ENCODE measurements at places on chromosomes 16 and 17.
A peak's percentile ranks its signal among the peaks of the same experiment; 100 is the strongest.

DNA sequence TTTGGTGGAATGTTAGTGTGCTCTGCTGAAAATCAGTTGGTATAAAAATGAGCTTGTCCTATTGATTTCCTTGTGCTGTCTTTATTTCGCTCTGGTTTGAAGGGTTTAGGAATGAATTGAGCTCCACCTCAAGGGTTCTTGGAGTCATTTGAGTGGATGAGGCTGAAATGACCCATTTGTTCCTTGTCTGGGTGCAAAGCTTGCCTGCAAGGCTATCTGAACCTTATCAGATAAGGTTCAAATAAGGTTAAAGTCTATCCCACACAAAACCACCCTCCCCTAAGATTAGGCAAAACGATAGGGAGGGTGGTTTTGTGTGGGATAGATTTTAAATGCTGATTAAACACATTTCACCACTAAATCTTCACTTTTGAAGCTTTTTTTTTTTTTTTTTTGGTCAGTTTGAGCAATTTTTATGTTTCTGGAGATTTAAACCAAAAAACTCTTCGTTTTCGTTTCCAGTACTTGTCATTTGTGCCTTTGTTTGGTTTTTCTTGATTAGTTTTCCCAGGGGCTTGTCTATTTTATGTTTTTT lies 62.7 kb downstream of the ARHGAP44 start:
- no peak for DNase-seq

DNA sequence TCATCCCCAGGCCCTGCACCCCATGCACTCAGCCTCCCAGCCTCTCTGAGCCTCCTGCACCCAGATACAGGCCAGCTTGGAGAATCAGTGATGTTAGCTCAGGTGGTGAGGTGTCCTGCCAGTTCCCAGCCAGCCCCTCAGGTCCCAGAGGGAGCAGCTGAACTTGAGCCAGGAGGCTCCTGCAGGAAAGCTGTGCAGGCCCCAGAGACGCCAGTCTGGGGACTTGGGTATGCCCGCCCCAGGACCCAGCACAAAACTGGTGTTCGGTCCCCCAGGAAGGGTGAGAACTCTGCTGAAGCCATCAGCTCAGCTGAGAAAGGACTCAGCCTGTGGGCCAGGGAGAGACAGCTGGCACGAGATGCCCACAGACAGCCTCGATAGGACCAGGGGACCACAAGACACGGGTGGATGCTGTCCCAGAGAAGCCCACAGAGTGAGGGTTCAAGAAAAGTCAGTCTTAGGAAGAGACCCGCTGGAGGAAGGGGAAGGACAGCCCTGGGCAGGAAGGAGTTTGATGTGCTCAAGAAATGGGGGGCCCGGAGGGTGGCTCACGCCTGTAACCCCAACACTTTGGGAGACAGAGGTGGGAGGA lies 11.0 kb downstream of the ENDOV start:
- DNase-seq = no peak

- DNase-seq = no peak
Observed at GRCh38 chr16:82400046-82400445, 226.7 kb upstream of the CDH13 start.

DNA sequence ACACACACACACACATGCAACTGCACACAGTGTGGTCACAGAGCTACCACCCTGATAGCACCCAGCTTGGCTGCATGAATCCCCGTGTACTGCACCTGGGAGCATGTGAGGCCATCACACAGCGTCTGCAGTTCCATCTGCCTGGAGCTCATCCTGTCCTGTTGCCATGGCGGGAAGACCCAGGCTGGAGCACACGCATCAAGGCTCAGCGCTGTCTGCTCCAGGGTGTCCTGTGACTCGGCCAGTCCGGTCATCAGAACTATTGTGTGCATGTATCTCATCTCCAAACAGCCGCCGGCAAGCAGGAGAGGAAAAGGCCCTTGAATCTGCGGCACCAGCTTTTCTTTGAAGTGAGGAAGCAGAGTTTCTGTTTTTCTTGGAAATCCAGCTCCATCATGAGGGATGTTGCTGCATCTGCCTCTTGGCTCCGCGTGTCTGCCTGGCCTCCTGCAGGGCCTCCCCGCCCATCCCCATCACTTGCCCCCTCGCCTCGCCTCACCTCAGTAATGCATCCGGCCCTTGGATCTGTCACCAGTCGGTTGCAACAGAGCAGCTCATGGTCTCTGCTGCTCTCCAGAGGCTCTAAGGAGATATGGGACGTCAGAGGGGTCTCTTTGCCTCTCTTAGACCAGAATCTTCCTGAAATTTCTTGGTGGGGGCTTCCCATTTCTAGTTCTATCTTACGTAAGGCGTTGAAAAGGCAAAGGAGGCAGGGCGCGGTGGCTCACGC lies 23.7 kb downstream of the CACNG4 start:
- no peak for DNase-seq

- DNase-seq = no peak
Observed at GRCh38 chr16:26605626-26606271, 461.0 kb upstream of the C16orf82 start.

DNA sequence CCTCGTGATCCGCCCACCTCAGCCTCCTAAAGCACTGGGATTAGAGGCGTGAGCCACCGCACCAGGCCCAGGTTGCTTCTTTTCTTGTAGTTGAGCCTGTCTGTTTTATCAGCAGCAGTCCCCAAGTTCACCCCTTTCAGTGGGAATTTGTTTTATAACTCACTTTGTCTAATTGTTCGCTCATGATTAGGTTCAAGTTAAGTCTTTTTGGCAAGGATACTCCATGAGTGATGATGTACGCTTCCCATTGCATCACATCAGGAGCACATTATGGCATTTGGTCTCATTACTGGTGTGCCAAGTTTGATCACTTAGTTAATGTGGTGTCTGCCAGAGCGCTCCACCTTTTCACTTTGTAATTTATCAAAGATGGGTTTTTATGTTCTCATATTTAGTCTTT lies 14.4 kb upstream of the GJD3 start:
- no peak for DNase-seq

GRCh38 chr16:78577630-78578029 lies 478.2 kb downstream of the WWOX start:
- DNase-seq = peak; percentile 13

- no peak for DNase-seq
Observed at GRCh38 chr17:322006-322780, 30.4 kb downstream of the RPH3AL start.

DNA sequence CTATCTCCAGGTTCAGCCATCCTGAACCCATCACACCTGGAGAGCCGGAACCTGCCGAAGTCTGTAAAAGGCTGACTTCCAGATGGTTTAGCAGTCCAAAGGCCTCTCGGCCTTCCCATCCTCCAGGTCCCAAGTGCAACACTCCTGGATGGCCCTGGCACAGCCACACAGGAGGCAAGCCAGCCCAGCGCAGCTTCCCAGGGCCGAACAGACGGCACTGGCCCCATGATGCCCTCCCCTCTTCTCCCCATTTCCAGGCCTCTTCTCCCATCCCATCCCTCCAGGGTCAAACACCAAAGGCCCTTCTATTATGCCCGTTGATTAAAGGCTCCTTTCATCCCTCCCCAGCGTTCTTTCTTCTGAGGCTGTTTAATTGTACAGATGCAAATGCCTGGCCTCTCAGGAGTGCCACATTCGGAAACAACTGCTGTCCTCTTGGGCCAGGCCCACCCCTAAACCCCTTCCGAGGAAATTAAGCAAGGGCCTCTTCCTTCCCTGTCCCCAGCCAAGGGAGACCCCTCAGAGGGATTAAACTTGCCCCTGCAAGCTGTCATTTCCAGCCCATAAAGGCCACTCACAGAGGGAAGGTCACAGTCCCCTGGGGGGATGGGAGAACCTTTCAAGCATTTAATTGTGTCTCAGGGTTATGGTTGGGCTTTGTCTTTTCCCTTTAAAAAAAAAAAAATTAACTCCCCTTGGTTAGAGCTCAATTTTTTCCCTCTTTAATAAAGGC lies 30.8 kb downstream of the AXIN2 start:
- DNase-seq = no peak

DNA sequence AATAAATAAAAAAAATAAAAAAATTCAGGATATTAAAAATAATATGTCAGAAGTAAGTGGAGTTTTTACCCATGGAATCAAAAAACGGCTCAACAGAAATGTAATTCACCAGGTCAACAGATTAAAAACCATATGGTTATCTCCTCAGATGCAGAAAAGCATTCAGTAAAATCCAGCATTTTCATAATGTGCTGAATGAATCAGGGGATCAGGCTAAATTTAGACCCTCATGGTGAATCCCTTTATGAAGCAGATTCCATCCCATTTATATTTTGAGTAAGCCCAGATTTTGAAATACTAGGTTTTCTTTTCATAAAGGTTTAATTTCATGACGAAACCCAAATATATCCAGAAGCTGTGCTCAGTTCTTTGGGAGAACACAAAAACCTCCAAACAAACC lies 84.4 kb downstream of the OR1D5 start:
- DNase-seq = no peak

DNA sequence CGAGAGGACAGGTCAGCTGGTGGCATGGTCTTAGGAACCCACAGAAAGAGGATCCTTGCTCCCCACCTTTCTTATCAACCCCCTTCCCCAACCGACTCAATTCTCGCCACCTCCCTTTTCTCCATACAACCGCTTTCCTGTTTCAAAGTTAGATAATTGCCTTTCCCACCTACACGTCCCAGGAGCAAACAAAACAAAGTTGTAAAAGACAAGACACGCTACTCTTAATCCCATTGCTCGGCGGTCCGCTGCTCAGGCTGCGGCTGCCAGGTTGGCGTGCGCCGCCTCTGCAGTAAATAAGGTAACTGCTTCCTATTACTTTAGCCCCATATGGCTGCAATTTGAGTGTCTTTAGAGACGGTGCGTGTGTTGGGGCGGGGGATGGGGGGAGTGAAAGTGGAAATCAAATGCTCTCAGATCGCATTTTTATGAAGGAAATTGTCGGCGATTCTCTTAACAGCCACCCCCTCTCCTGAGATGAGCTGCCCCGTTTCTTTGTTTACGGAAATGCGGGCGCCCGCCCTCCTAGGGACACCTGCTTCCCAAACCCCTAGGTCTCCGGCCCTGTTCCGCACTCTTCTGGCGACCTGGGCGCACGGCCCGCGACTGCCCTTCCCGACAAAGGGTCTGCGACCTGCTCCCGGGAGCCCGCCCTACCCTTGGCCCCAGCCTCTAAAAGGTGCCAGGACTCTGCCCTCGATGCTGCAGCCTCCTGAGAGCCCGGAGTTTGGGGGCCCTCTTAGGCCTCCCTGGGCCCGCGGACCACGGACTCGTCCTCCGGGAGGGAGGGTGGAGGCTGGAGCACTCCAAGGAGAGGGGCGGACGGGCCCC lies 3.7 kb upstream of the CBX8 start:
- peak; percentile 56 for DNase-seq

DNA sequence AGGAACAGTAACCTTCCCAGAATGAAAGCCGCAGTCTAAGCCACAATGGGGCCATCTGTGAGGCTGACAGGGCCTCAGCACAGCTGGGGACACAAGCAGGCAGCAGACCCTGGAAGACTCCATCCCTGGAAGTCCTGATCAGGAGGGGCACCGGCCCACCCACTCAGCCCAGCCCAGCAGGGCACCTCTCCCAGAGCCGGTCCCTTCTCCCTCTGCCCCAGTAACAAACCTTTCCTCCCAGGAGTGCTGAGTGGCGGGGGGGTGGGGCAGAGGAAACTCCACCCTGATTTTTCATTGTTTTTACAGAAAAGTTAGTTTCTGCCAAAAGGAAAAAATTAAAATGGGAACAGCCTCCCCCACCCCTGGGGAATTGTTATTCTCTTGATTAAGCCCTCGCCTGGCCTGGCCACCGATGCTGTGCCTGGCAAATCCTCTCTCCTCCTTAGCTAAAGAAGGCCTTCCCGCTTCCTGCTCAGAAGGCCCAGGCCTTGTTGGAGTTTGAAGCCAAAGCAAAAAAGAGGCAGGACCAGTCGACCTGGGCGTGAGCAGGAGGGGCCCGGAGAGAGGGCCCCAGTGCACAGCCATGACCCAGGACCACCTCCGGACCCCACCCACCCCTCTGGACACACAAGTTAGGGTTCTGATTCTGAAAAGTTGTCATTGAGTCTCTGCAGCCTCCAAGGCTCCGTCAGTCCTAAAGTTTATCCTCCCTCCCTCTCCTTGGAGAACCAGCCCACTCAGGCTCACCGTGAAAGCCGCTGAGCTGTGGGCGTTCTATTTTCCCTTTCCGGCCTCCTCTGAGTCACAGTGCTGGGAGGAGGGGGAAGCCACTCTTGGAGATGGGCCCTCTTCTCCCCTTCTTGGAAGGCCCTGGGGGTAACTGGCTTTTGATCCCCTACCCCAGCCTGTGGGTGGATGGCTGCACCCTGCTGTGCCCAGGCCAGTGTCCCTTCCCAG lies 128.4 kb upstream of the TNRC6C start:
- no peak for DNase-seq

- no peak for DNase-seq
Observed at GRCh38 chr17:49928126-49928800, 40.7 kb upstream of the DLX4 start.

DNA sequence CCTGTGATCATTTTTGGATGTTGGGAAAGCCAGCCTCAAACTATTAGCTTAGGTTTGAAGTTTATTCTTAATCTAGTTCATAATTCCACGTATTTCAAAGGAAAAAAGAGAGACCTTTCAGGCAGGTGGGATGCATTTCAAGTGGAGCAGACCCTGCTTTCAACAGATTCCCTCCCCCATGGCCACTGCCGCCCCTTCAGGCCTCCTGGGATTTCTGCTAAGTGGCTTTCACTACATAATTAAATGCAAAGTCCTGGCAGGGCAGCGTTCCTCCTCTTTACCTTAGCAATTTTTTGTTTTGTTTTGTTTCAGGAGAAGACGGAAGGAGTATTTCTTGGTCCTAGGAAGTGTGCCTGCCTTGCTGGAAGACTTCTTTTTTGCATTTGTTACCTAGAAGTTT lies 36.6 kb downstream of the MAF start:
- DNase-seq = no peak

- DNase-seq = no peak
Observed at GRCh38 chr16:23464196-23464595, 11.2 kb upstream of the COG7 start.

- DNase-seq = no peak
Observed at GRCh38 chr16:51834794-51835193, 683.7 kb upstream of the SALL1 start.

- no peak for DNase-seq
Observed at GRCh38 chr17:69533481-69534234, 119.2 kb downstream of the MAP2K6 start.

- no peak for DNase-seq
Observed at GRCh38 chr17:82247856-82248671, 19.2 kb downstream of the SLC16A3 start.

DNA sequence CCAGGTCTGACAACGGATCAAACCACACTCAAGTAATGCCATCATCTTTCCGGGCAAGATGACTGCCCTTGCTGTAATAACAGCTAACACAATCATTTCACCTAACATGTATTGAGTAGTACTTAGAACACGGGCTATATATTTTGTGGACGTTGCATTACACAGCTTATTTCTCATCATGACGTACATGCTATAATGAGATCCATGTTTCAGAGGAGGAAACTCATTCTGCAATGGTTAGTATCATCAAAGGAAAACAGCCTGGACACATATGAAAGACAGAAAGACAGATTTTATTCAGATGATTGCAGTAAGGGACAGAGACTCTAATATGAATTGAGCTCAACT lies 446.7 kb downstream of the HS3ST3B1 start:
- DNase-seq = no peak

DNA sequence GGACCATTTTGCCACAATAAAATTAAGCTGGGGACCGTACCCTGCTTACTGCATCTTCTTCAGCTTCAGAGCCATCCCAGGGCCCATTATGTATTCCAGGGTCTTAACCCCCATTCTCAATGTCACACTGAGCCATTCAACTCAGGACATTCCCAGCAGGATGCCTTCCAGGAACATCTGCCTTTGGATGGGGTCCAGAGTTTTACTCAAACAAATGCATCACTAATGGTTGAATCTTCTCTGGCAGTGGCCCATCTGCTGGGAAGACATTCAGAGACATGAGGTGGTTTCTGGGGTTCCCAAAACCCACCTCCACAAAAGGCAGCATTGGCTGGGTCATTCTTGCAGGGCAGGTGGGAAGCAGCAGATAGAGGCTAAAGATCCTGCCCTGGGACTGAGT lies 3.4 kb upstream of the SEC14L5 start:
- no peak for DNase-seq

All from CD4-positive, alpha-beta memory T cell (primary cell).